CD4-positive, alpha-beta T cell treated with Interleukin-15 for 4 hours (primary cell): ENCODE measurements at places on chromosomes 7 and 10.

GRCh38 chr7:117828825-117829224 lies 44.4 kb downstream of the CTTNBP2 start:
- no peak for DNase-seq

DNA sequence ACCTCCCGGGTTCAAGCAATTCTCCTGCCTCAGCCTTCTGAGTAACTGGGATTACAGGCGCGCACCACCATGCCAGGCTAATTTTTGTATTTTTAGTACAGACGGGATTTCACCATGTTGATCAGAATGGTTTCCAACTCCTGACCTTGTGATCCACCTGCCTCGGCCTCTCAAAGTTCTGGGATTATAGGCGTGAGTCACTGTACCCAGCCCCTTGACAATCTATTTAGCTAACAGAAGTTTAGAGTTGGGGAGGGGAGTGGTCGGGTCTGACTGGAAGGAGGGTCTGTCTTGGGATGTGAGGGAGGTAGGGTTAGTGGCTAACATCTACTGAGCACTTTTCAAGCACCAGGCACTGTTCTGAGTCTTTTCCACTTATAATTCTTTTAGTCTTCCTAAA lies 27.0 kb upstream of the ZCCHC24 start:
- DNase-seq, result no peak

DNA sequence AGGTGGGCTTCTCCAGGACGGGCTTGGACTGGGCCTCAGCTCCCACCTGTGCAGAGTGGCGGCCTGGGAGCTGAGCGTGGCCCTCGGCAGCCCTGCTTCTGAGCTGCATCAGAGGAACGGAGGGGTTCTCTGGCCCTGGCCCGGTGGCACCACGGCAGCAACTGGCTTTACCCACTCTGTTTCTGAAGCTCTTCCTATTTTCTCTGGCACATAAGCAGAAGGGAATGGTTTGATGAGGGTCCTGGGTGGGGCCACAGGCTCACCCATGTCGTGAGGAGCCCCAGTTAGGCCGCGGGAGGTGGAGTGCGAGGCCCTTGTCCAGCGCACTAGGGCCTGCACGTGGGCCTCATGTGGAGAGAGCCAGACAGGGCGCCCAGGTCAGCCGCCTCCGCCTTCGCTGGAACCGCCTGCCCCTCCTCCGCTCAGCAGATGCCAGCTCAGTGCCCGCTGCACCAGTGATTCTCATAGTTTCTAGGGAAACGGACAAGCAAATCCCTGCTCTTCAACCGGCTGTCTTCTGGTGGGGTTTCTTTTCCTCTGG lies 284.0 kb downstream of the CELF2 start:
- no peak for DNase-seq

- DNase-seq, result no peak
Measured at GRCh38 chr10:31623466-31623865, 304.4 kb downstream of the ZEB1 start.

- DNase-seq, result no peak
Measured at GRCh38 chr7:146150153-146150552, 33.6 kb downstream of the CNTNAP2 start.

GRCh38 chr7:36819639-36820038 lies 95.3 kb upstream of the AOAH start:
- no peak for DNase-seq

- no peak for DNase-seq
Measured at GRCh38 chr7:106365252-106366005, 80.6 kb upstream of the NAMPT start.

DNA sequence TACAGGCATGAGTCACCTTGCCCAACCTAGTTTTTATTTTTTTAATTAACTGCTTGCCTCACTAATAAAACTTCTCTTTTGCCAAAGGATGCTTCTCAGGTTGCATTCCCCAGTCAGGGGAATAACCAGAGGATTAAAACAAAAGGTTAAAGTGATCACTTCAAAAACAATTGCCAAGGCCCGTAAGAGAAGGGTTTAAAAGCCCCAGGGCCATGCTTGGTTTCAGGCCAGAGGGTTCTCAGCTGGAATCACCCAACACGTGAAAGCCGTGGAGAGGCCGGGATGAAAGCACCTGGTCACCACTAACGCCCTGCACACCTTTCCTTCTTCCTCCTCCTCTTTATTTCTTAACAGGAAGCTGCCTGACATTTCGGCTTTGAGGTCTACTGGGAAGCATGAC lies 587.5 kb downstream of the PTPRN2 start:
- no peak for DNase-seq

- DNase-seq, result no peak
Measured at GRCh38 chr7:141359740-141360415, 191.3 kb upstream of the AGK start.

DNA sequence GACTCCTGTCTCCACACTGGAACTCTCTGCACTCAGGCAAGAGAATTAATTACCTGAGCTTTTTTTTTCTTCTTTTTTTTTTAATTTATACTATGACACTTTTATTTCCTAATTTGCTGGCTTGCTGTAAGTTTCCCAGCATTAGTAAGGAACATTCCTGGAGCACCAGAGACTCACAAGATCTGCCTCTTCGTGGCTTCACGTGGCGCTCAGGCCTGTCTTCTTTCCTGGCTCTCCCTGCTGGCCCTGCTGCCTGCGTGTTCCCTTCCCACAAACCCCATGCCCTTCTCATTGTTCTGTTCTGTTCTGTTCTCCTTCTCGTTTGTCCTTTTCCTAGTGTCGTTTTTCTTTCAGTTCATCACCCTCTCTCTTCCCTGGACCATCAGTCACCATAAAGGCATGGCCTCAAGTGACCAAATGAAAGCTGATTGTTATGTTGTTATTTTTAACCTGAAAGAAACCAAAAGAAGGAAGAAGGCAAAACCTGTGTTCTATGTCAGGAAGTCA lies 591.6 kb upstream of the PFKP start:
- DNase-seq, result no peak

- DNase-seq, result no peak
Measured at GRCh38 chr10:71465551-71466252, 69.0 kb downstream of the CDH23 start.

GRCh38 chr10:7933262-7933661 lies 115.0 kb downstream of the TAF3 start:
- no peak for DNase-seq

GRCh38 chr10:35762311-35763030 lies 120.4 kb upstream of the FZD8 start:
- DNase-seq, result no peak

- no peak for DNase-seq
Measured at GRCh38 chr10:20494474-20494873, 402.6 kb downstream of the NEBL start.

- no peak for DNase-seq
Measured at GRCh38 chr7:6338551-6339274, 66.3 kb upstream of the CYTH3 start.

- DNase-seq, result no peak
Measured at GRCh38 chr10:33655921-33656320, 321.5 kb upstream of the NRP1 start.

DNA sequence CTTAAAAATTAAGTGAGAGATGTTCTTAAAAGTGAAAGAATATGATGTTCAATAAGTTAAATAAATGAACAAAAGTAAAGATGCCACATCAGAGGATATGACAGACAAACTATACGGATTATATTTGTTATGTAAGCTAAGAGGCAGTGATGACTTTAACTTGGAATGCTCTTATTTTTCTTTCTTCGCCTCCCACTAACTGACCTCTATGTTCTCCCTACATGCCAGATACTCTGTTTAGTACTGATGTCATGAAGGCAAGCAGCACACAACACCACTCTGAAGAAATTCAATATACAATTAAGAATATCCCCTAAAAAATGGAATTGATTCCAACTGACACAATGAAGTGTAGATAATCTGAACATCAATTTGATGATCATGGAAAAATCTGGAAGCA lies 223.4 kb downstream of the DOCK4 start:
- no peak for DNase-seq

DNA sequence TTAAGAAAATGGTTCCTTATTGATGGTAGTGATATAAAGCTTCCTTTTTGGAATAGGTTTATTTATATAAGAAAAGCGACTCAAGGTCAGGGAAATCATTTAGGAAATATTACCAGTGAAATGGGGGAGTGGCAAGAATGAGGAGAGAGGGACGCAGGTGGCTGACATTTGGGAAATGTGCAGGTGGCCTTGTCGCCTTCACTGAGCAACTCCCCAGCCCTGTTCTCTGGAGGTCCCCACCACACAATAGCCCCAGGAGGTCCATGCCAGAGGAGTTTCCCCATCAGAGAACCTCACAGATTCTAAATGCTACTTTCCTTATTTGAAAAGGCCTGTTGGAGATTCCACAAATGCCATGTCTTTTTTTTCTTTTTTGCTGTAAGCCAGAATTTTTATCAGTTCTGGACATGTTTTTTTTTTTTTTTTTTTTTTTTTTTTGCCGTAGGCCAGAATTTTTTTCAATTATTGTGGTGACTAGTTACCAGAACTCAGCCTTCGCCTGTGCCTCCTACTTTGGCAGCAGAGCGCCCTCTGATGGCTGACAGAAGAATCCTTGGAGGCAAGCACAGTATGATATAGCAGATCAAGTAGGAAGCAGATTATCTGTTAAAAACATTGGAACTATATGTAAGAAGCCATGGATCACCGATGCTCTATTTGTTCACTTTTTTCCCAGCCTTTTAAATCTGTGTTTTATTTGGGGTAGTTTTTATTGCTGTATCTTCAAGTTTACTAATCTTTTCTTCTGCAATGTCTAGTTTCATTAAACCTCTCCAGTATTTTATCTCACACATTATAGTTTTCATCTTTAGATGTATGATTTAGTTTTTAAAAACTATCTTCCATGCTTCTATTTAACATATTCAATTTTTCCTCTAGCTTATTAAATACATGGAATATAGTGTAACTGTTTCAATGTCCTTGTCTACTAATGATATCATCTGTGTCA lies 18.6 kb downstream of the OPALIN start:
- DNase-seq, result peak; percentile 31

- DNase-seq, result no peak
Measured at GRCh38 chr10:7362471-7362870, 48.4 kb downstream of the SFMBT2 start.
